ENCODE measurements at places on chromosomes 11 and 22.

DNA sequence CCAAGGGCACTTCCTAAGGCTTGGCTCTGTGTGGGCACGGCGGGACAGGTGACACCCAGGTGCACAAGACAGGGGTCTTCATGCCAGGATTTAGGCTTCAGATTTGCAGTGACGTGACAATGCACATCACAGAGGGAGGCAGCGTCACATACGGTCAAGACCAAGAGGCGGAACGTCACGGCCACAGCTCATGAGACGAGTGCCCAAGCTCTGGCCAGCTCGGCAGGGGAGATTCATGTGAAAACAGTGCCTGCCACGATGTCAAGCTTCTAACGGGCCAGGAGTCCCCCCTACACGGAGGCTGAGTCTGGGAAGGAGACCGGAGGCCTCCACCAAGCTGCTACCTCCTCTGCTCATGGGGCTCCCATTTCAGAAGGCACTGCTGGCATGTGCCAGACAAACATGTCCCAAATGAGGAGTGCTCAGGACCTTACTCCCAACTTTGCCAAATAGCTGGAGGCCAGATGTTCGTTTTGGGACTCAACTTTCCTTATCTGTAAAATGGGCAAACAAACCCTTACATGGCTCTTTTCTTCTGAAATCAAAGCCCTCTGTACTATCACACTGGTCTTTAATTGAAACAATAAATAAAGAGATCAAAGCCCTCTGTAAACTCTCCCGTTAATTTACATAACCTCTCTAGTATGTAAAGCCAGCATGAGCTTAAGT is 16.6 kb downstream of the VPS37C start:
- no peak for DNase-seq

- DNase-seq, result no peak
Observed at GRCh38 chr22:21754523-21754922, 18.9 kb upstream of the YPEL1 start.

GRCh38 chr11:118341815-118342489 is 553 bp downstream of the CD3D start:
- no peak for DNase-seq

GRCh38 chr11:47502767-47503166 is 50.2 kb downstream of the CELF1 start:
- no peak for DNase-seq

DNA sequence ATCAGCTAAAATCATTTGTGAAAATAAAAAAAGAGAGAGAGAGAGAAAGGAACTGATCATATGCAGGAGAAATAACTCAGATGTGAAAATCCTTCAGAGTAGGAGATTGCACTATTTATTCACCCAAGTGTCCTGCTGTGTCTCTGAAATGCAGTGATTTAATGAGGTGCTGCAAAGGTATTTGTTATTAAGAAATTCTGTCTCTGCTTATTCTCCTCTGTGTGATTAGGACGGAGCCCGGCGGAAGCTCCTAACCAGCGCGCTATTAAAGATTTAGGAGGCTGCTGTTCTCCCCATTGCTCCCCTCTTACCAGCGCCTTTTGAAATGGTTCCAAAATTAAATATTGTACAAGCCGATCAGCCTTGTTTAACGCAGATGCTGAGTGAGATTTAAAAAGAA is 528.3 kb downstream of the BUD13 start:
- no peak for DNase-seq

DNA sequence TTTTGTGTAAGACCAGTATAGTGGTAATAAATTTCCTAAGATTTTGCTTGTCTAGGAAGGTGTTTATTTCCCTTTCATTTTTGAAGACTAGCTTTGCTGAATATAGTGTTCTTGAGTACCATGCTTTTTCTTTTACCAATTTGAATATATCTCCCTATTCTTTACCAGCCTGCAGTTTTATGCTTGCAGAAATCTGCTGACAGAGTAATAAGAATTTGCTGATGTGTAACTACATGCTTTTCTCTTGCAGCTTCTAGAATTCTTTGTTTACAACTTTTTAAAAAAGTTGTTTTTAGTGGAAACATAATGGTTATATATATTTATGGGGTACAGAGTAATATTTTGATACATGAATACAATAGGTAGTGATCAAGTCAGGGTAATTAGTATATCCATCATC is 324.8 kb upstream of the FOLH1 start:
- no peak for DNase-seq

DNA sequence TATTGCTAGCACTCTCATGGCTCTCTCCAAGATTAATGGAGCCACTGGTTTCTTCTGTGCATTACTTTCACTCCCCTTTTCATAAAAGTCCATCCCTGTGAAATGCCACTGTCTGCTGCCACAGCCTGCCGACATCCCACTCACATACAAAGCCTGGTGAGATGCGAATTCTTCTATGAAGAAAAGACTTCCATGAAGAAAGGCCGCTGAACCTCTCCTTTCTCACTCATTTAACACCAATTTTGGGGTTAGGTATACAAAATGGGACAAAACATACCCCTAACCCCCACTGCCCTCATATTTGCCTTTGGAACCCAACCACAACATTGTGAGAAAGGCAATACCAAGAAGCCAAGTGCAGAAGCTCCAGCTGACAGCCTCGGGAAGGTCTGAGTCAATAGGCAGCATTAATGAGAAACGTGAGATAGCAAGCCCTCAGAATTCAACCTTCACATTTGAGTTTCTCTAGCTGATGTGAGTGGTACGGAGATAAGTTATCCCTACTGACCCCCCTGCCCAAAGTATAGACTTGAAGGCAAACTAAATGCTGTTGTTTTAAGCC is 156.4 kb downstream of the ATG16L2 start:
- no peak for DNase-seq

- no peak for DNase-seq
Observed at GRCh38 chr11:69007975-69008381, 5.1 kb downstream of the MRGPRF start.

GRCh38 chr11:2772544-2773031 is 72.8 kb upstream of the KCNQ1OT1 start:
- no peak for DNase-seq

DNA sequence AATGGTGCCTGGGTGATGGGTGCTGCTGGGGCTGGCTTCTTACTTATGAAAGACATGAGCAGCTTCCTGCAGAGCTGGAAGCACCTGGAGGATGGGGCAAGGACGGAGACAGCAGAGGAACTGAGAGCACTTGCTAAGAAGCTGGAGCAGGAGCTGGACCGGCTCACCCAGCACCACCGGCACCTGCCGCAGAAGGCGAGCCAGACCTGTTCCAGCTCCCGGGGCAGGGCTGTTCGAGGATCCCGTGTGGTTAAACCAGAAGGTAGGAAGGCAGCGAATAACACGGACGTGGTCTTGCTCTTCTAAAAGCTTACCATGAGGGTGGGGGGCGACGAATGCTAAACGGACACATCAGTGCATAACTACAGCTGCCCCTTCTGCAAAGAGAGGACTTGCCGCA is 9.3 kb downstream of the APOL5 start:
- DNase-seq, result no peak

GRCh38 chr22:22884888-22885840 is 2.5 kb upstream of the IGLL5 start:
- DNase-seq, result no peak

- DNase-seq, result no peak
Observed at GRCh38 chr11:65471447-65471891, 27.4 kb upstream of the MALAT1 start.

GRCh38 chr11:64406221-64406946 is 47.4 kb downstream of the RPS6KA4 start:
- no peak for DNase-seq

DNA sequence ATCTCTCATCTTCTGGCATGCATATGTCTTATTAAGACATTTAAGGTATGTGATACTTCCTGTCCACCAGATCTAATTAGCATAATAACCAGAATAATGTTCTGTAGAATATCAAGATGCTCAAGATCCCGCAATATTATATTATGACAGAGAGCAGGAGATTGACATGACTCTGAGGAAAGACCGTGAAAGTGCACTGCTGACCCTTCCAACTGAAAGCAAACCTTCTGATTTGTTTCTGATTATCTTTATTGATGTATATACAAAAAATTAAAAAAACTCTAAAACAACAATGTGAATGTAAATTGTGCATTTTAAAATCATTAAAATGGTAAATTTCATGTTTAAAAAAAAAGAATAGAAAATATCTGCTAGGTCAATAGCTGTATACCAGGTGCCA is 184.4 kb upstream of the TMEM45B start:
- no peak for DNase-seq

DNA sequence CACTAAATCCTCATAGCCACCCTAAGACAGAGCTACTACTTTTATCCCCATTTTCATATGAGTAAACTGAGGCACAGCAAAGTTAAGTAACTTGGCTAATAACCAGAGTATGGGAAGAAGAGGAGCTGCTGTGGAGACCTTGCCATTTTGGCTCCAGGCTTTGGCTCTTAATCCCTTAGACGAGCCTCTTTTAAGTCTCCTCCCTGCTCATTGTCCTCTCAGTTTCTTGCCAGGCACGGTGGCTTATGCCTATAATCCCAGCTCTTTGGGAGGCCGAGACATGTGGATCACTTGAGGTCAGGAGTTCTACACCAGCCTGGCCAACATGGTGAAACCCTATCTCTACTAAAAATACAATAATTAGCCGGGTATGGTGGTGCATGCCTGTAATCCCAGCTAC is 78.6 kb downstream of the PRR5L start:
- no peak for DNase-seq

GRCh38 chr11:134032043-134032442 is 36.8 kb upstream of the JAM3 start:
- no peak for DNase-seq

DNA sequence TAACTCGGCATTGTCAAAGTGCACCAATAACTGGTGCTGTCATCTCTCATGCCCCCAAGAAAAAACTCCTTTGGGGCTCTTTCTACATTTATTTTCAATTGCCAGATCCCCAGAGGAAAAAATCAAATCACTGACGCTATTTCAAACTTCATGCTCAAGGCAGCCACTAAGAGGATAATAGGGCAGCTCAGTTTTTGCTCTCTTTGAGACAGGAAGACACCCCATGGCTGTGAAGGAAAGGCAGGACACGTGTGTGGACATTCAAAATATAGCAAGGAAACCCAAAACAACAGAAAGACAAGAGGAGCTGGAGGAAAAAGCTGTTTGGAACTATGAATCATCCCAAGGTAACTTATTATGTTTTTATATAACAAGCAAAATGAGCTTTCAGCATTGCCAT is 83.7 kb downstream of the SERGEF start:
- no peak for DNase-seq

- no peak for DNase-seq
Observed at GRCh38 chr11:88631497-88631896, 294.0 kb upstream of the CTSC start.

DNA sequence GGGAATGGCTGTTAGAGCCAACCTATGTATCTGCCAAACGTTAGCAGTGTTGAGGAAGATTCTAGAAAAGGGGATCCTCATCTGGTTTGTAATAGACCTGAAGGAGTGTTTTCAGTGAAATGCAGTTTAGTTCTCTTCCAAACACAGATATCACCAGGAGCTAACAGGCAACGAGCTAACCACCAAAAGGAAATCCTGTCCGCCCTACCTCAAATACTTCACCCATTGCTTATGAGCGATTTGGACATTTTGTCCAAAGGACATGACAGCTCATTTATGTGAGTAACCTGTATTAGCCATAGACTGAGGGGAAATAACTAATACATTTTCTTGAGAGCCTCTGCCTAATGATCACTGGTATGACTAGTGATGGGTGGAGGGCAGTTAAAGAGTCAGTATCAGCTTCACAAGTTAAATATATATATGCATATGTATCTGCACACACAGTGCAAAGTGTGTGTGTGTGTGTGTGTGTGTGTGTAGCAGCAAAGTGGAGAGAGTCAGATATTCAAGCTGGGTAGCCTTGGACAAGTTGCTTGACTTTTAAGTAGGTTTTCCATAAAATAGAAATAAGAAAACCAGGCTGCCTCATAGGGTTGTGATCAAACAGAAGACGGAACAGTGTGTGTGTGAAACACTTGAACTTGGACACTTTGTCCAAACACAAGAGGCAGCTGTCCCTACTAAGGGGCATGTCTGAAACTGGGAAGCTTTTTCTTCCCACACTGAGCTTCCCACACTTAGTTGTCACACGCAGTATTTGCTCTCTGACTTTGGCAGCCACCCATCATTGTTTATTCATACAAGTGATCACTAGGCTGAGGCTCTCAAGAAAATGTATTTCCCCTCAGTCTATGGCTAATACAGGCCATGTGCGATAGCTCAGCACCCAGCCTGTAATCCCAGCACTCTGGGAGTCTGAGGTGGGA is 940 bp upstream of the C11orf91 start:
- no peak for DNase-seq

DNA sequence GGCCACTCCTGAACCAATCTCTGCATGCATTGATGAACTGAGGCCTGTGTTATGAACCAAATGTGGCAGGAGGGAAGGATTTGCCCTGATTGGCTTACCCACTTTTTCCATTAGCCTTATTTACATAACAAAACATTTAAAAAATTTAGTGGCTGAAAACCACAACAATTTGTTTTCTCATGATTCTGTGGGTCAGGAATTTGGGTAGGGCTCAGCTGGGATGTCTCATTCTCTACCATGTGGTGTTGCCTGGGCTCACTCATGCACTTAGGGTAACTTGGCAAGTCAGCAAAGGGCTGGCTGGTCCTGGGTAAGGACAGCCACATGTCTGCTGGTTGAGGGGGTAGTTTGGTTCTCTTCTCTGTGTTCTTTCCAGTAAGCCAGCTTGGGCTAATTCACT is 35.1 kb upstream of the CYP2R1 start:
- no peak for DNase-seq

DNA sequence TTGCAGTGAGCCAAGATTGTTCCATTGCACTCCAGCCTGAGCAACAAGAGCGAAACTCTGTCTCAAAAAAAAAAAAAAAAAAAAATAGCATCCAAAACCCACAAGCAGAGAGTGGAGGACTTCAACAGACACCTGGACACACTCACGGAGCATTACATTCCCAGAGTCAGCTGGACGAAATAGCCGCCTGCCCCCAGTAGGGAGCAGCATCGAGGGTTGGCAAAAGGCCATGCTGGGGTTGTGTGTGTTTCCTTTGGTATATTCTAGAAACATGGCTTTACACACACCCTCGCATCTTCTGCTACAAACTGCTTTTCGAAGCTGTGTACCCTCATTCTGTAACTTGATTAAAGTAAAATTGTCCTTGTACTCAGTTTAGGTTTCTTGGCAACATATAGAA is 5.3 kb downstream of the ADA2 start:
- peak; percentile 54 for DNase-seq

DNA sequence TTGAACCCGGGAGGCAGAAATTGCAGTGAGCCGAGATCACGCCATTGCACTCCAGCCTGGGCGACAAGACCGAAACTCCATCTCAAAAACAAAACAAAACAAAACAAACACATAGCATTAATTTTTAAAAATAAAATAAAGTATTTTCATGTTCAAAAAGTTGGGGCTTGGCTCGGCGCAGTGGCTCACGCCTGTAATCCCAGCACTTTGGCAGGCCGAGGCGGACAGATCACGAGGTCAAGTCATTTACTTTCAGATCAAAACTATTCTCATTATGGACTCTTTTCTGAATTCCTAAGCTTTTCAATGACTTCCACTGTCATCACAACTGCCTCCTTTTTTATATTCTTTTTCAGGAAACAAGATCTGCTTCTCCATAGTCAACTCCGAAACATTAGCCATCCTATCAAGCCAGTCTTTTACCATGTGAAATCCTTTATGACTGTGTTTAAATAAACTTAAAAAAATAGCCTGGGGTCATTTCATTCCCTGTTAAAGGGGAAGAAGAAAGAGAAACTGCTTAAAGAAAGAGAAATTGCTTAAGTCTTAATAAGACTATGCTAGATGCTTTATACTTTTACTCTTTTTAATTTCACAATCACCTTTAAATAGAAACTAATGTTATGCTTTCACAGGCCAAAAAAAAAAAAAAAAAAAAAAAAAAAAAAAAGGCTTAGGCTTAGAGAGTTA is 13.1 kb upstream of the CHRNA10 start:
- DNase-seq, result no peak

- no peak for DNase-seq
Observed at GRCh38 chr11:134701564-134702165, 289.6 kb upstream of the B3GAT1 start.
